ENCODE measurements at places on chromosomes 16 and 17.

- H3K4me1 ChIP-seq = peaks cover 18% of the 10 kb centered on the region
- H3K36me3 ChIP-seq = no peaks in the 10 kb centered on the region
- no peak overlapping the region for H3K4me3 ChIP-seq
- H3K27me3 ChIP-seq = peaks cover 7% of the 10 kb centered on the region
These were observed 4.0 kb upstream of the ZC3H18 start for GRCh38 chr16:88566158-88566557.

GRCh38 chr17:57090560-57091185, 5.6 kb downstream of the AKAP1 start:
- no peak for DNase-seq
- H3K4me1 ChIP-seq = peaks cover 80% of the 10 kb centered on the region
- no peaks in the 10 kb centered on the region for H3K27me3 ChIP-seq
- H3K4me3 ChIP-seq = no peak overlapping the region
- 0 out of 2 replicates have a peak, but pooled peaks cover 2% of the 10 kb centered on the region for H3K36me3 ChIP-seq
- no peak overlapping the region for H3K27ac ChIP-seq

DNA sequence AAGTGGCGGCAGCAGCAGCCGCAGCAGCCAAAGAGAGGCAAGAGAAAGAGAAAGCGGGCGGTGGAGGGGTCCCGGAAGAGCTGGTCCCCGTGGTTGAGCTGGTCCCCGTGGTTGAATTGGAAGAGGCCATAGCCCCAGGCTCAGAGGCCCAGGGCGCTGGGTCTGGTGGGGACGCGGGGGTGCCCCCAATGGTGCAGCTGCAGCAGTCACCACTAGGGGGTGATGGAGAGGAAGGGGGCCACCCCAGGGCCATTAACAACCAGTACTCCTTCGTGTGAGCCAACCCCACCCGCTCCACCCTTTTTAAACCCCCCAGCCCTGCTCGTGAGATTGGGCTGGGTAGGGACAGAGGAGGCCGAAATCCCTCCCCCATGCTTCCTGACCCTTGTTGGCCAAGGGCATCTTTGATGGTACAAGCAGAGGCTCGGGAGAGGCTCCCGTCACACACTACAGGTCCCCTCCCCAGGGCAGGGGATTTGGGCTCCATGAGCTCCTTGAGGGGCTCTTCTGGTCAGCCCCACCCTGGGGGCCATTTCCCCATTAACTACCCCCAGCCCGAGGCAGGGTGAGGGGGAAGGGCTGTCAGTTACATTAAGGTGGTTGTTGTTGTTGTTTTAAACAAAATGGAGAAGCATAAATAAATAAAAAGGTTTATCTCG, 4.6 kb upstream of the ATP2A1 start:
- peaks cover 58% of the 10 kb centered on the region for H3K36me3 ChIP-seq
- no peaks in the 10 kb centered on the region for H3K27me3 ChIP-seq
- no peak for DNase-seq
- H3K27ac ChIP-seq = no peak overlapping the region

- H3K4me3 ChIP-seq = no peak overlapping the region
- no peaks in the 10 kb centered on the region for H3K27me3 ChIP-seq
- H3K27ac ChIP-seq = no peak overlapping the region
- peaks cover 15% of the 10 kb centered on the region for H3K4me1 ChIP-seq
- DNase-seq = no peak
These were observed 53.1 kb downstream of the CMIP start for GRCh38 chr16:81497690-81498089.

DNA sequence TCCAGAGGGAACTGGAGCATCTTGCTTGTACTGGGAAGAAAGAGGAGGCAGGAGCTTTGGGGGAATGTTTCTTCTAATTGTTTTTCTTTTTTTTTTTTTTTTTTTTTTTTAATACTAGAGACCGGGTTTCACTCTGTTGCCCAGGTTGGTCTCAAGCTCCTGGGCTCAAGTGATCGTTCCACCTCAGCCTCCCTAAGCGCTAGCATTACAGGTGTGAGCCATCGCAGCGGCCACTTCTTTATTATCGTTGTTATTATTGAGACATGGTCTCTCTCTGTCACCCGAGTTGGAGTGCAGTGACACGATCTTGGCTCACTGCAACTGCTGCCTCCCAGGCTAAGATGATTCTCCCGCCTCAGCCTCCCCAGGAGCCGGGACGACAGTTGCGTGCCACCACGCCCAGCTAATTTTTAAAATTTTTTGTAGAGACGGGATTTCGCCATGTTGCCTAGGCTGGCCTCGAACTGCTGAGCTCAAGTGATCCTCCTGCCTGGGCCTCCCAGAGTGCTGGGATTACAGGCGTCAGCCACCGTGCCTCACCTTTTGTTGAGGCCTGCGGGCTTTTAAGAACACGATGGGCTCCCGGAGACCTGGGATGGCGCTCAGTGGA, 137.3 kb upstream of the GSE1 start:
- H3K27me3 ChIP-seq = peaks cover 41% of the 10 kb centered on the region
- no peaks in the 10 kb centered on the region for H3K36me3 ChIP-seq
- H3K4me1 ChIP-seq = peaks cover 22% of the 10 kb centered on the region
- H3K27ac ChIP-seq = no peak overlapping the region

DNA sequence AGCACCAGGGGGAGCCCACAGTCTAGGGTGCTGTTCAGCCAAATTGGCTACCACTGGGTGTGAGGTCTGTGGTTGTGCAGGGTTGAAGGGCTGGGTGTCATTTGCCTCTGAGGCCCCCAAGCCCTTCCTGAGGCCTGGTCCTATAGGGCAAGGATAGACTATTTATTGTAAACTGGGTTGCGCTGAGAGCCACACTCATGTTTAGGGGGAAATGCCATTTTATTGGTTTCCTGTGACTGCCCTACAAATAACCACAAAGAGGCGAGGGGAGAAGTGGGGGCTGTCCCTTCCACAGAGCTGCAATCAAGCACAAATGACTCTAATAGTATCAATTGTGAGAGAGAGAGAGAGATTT, 3.6 kb upstream of the ZCCHC14 start:
- no peak overlapping the region for H3K27ac ChIP-seq
- H3K36me3 ChIP-seq = no peaks in the 10 kb centered on the region
- peaks cover 80% of the 10 kb centered on the region for H3K4me1 ChIP-seq
- no peak for DNase-seq
- H3K4me3 ChIP-seq = peak overlapping the region; percentile 60
- H3K27me3 ChIP-seq = no peaks in the 10 kb centered on the region

DNA sequence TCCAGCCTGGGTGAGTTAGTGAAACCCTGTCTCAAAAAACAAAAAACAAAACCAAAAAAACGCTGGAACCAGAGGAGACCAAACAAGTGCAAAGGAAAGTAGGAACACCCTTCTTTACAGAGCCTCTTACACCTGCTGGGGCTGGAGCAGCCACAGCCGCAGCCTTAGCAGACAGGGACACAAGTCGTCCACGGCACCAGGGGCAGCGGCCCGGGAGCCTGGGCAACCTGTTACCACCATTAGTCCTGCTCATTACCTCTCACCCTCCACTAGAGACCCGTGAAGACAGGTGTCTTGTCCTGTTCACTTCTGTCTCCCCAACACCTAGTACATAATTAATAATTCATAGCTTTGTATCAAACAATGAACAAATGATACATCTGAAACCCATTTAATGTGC, 83.6 kb downstream of the C16orf78 start:
- H3K4me3 ChIP-seq = no peak overlapping the region
- DNase-seq = no peak
- no peaks in the 10 kb centered on the region for H3K4me1 ChIP-seq
- H3K36me3 ChIP-seq = no peaks in the 10 kb centered on the region
- no peak overlapping the region for H3K27ac ChIP-seq

GRCh38 chr16:74053312-74053711, 243.3 kb upstream of the PSMD7 start:
- H3K27me3 ChIP-seq = no peaks in the 10 kb centered on the region
- H3K4me3 ChIP-seq = no peak overlapping the region
- no peaks in the 10 kb centered on the region for H3K4me1 ChIP-seq

DNA sequence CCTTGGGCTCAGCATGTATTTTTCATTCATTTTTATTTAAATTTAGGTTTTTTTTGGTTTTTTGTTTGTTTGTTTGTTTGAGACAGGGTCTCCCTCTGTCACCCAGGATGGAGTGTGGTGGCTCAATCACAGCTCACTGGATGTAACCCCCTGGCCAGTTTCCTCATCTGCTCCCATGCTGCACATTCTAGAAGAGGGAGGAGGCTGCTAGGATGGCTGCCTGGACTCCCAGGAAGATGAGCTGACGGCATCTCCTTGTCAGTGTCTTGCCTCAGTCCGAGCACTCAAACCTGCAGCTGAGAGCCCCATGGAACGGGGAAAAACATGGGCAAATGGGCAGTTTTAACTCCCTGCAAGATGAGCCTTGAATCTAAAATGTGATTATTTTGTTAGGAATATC, 7.5 kb downstream of the MEAK7 start:
- H3K27ac ChIP-seq = no peak overlapping the region
- H3K4me1 ChIP-seq = no peaks in the 10 kb centered on the region
- peaks cover 6% of the 10 kb centered on the region for H3K36me3 ChIP-seq
- DNase-seq = no peak
- no peaks in the 10 kb centered on the region for H3K27me3 ChIP-seq
- no peak overlapping the region for H3K4me3 ChIP-seq

DNA sequence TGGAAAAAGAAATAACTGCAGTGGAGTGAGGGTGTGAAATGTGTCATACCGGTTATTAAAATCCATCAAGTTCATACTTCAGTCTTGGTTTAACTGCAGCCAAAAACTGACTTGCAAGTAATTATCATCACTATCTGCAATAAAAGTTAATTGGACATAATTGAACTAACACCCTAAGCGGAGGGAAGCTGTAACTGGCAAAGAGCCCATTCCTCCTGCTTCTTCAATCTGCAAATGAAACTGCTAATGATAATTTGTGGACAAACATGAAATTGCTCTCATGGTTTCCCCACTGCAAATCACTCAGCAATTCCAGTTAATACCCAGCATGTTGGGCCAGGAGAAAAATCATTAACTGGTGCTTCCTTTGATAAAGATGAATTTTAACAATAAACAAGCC, 46.5 kb downstream of the FAM222B start:
- DNase-seq = no peak
- no peaks in the 10 kb centered on the region for H3K27me3 ChIP-seq
- H3K27ac ChIP-seq = no peak overlapping the region
- no peaks in the 10 kb centered on the region for H3K4me1 ChIP-seq
- peaks cover 8% of the 10 kb centered on the region for H3K36me3 ChIP-seq

DNA sequence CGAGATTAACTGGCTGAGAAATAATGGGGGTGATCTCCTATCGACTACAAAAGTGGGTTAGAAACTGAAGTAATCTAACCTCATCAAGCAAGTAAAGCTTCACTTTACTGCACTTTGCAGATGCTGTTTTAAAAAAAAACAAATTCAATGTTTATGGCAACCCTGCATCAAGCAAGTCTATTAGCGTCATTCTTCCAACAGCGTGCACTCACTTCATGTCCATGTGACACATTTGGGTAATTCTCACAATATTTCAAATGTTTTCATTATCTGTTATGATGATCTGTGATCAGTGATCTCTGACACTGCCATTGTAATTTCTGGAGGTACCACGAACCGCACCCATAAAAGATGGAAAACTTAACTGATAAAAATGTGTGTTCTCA, 70.8 kb downstream of the KANSL1 start:
- H3K27ac ChIP-seq = no peak overlapping the region
- DNase-seq = no peak
- no peaks in the 10 kb centered on the region for H3K27me3 ChIP-seq
- no peak overlapping the region for H3K4me3 ChIP-seq
- H3K36me3 ChIP-seq = no peaks in the 10 kb centered on the region
- peaks cover 47% of the 10 kb centered on the region for H3K4me1 ChIP-seq

- DNase-seq = no peak
- H3K4me1 ChIP-seq = no peaks in the 10 kb centered on the region
- no peaks in the 10 kb centered on the region for H3K27me3 ChIP-seq
- no peak within 1 kb of the TSS for H3K27ac ChIP-seq
These were observed at the start of gene TMEM238L for GRCh38 chr17:10803830-10804475. Gene TMEM238L, minus strand, starts transcription at chr17:10804099. Its CDS starts 136 bp downstream, at chr17:10803963.

DNA sequence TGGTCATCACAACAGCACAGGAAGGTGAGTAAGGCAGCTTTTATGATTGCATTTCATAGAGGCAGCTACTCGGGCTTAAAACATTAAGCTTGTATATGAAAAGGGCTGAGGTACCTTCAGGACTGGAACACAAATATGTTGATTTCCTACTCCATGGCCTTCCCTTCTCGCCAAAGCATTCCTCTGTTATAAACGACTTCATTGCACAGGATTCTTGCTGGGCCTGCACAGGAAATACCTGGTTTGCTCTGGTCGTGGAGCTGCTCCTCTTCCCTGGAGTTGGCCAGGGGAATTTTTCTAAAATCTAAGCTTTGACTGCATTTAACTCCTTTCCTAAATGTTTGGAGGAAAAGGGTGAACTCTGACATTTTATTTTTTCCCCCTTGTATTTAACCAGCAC, 49.0 kb downstream of the CHD9 start:
- H3K4me1 ChIP-seq = peaks cover 19% of the 10 kb centered on the region
- no peak overlapping the region for H3K27ac ChIP-seq
- no peaks in the 10 kb centered on the region for H3K27me3 ChIP-seq
- H3K4me3 ChIP-seq = no peak overlapping the region

DNA sequence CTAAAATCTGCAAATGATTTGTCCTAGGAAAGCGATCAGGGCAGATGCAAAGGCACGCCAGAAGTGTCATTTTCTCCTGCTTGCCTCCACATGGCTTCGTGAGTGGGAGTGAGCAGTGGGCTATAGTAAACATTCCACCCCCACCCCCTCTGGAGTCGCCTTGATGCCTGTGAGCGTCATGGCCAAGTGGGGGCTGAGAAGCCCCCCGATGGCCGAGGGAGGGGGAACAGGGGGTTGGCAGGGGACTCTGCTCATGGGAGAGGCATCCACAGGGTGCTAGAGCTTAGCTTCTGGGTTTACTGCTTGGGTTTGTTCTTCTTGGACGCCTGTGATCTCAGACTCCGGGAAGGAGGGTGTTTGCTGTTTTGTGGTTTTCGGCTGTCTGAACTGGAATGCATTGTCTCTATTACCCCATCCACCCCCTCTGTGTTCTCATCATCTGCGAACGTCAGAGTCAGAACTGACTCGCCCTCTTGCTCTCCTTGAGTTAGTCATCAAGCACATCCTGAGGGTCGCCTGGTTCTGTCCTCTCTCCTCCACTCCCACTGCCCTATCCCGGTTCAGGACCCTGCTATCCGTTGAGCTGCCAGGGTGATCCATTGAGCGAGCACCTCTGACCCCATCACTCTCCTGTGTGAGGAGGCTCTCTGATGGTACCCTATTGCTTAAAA, 15.4 kb downstream of the TNS4 start:
- no peaks in the 10 kb centered on the region for H3K27me3 ChIP-seq
- H3K4me1 ChIP-seq = peaks cover 57% of the 10 kb centered on the region
- H3K36me3 ChIP-seq = no peaks in the 10 kb centered on the region
- DNase-seq = peak; percentile 86
- H3K4me3 ChIP-seq = no peak overlapping the region
